ENCODE measurements at places on chromosomes 4 and X.
A peak's percentile ranks its signal among the peaks of the same experiment; 100 is the strongest.

- DNase-seq: no peak
Observed at GRCh38 chr4:70863099-70863790, 23.6 kb upstream of the GRSF1 start.

DNA sequence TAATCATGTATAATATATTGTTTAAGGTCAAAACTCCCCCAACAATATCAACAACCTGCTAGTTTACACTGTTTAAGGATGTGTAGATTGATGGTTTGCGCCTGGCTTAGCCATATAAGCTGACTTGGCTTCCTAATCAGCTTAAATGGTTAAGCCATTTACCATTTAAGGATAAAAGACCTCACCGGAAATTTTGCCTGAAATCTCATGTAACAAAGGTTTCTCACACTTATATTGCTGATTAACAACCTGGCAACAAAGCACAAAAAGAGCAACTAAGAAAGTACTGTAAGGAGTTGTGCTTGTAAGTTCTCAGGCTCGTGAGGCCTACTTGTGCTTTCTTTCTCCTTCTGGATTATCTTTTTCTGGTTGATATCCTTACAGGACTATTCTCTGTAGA is 485.2 kb downstream of the GABRG1 start:
- DNase-seq: no peak

GRCh38 chr4:13986548-13986947 is 359.0 kb upstream of the BOD1L1 start:
- DNase-seq: no peak

DNA sequence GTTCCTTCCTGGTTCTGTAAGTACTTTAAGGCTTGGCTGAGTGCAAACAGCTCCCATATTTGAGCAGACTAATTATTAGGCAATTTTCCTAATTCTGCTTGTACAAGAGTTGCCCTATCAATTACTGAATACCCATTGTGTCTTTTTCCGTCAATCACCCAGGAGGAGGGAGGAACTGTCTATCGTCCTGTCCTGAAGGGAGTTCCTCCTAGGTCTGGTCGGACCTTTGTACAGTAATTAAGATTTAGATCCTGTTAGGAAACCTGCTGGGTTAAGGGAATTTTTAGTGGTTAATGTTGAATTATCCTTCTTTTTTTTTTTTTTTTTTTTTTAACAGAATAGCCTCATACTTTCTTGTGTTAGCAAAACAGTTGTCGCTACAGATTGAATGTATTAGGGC is 130.1 kb downstream of the KDM6A start:
- no peak for DNase-seq

GRCh38 chr4:88207171-88207570 is 48.7 kb upstream of the ABCG2 start:
- DNase-seq: no peak

DNA sequence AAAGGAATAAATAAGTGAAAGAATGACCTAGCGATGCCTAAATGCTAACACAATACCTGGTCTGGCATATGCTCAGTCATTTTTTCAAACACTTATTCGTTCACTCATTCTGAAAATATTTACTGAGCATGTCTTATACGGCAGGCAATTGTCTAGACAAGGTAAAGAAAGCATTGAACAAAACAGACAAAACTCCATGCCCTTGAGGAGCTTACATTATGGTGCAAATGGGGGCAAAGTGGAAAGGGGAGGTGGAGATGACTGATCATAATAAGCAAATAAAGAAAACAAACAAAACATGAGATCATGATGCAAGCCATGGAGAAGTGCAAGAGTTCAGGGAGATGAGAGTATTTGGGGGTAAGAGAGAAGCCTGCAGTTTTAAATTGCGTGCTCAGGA is 334.6 kb upstream of the PPARGC1A start:
- no peak for DNase-seq

DNA sequence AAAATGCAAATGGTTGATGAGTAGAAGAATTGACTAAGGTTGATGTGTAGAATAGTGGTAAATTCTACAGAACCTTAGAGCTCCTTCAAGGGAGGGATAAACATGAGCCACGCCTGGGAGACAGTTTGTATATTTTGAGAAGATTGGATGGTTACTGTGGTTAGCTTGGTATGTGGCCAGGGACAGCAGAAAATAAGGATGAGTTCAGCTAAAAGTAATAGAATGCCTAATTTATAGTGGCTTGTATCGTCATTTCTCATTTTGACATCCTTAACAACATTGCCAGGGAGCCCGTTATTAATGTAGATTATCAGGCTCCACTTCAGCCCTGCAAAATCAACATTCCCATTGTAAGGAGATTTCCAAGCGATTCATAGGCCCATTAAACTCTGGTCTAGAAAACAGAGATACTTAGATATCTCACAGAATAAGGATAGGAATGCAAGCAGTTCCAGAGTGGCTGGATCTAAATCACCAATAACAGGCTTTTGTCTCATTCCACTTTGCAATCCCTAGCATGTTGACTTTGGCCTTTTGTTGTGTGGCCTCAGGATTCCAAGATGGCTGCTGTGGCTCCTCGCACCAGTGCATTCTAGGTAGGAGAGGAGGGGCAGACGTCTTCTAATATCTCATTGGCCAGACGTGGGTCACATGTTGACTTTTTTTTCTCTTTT is 6.4 kb upstream of the PTTG2 start:
- DNase-seq: no peak

GRCh38 chr4:26235500-26235899 is 85.3 kb upstream of the RBPJ start:
- DNase-seq: no peak

GRCh38 chr4:182863501-182863900 is 53.7 kb downstream of the DCTD start:
- no peak for DNase-seq

DNA sequence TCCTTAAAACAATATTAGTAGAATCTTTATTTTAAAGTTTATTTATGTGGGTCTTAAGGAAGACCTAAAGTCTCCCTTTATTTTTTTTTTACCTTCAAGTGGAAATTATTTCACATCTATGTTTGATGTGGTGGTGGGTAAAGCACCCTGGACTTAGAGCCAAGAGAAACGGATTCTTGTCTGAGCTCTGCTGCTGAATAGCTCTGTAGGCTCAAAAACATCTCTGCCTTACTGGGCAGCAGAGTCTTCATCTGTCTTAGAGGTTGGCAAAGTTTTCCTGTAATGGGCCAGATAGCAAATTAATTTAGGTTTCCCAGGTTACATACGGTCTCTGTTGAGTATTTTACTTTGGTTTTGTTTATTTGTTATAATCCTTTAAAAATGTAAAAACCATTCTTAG is 136.5 kb downstream of the CEP135 start:
- DNase-seq: no peak

- DNase-seq: no peak
Observed at GRCh38 chrX:129750971-129751370, 12.2 kb downstream of the XPNPEP2 start.

- no peak for DNase-seq
Observed at GRCh38 chr4:81960961-81961360, 412.8 kb downstream of the HNRNPD start.

DNA sequence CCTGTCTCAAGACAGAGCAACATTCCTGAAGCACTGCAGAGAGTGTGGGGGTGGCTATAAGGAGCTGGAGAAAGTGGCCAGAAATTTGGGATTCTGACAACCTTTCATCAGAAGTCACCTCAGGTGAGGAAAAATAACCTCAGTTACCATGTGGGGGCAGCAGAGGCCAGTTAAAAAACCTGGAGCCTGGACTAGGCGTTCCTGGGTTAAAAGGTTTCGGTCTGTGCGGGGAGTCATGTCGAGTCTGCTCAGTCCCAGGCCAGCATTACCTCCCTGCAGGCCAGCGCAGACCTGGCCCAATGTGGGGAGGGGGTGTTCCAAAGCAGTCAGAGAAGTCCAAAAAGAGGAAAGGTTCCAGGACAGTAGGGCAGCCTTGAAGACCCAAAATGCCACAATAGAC is 10.9 kb upstream of the NALF2 start:
- DNase-seq: peak; percentile 30

- DNase-seq: no peak
Observed at GRCh38 chr4:176708771-176709311, 83.9 kb downstream of the VEGFC start.

DNA sequence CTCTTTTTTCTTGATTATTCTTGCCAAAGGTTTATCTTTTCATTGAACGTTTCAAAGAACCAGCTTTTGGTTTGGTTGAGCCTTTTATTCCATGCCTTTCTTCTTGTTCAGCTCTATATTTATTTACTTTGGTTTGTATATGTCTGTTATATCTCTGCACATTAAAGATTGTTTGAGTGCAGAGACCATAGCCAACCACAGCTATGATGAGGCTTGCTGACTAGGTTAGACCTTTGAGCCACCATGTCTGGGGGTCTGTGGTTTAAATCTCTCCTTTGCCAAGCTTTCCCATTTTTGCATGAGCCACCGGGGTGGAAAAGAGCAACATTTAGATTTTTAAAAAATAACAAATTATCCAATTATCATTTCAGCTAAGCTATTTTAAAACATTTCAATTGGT is 96.1 kb downstream of the NHS start:
- no peak for DNase-seq
